ENCODE measurements at places on chromosomes 3 and 15. TPM values are rescaled to one million over a fixed set of nuclear protein-coding genes. Genes with fewer than 3 reads are reported as not detected.

The LMOD3 gene
- total RNA-seq: not detected

The CDC25A gene
- total RNA-seq: 3.6 TPM

The PCCB gene
- 63.6 TPM for total RNA-seq

The VPS18 gene
- 66.0 TPM for total RNA-seq

The TERC gene
- total RNA-seq: 246 TPM

The CCDC9B gene
- 13.6 TPM for total RNA-seq

The MYH15 gene
- not detected for total RNA-seq

The LEO1 gene
- 17.0 TPM for total RNA-seq

The TMCO5A gene
- total RNA-seq: not detected

The ERICH6 gene
- not detected for total RNA-seq

The LMAN1L gene
- not detected for total RNA-seq

The TMEM158 gene
- total RNA-seq: 1.1 TPM

The ARHGAP11A gene
- 7.5 TPM for total RNA-seq

The MTHFS gene
- 36.5 TPM for total RNA-seq

The GABRR3 gene
- not detected for total RNA-seq

The C2CD4A gene
- 0.75 TPM for total RNA-seq

The ZNF280D gene
- total RNA-seq: 13.3 TPM

The CPN2 gene
- not detected for total RNA-seq

The WDR93 gene
- total RNA-seq: 0.41 TPM

The DNAJC19 gene
- 25.4 TPM for total RNA-seq

The CELSR3 gene
- 5.2 TPM for total RNA-seq
